ENCODE measurements at places on chromosomes 7 and 10.
A peak's percentile ranks its signal among the peaks of the same experiment; 100 is the strongest.

- no peak for DNase-seq
Observed at GRCh38 chr7:25642849-25643248, 414.6 kb upstream of the NPVF start.

DNA sequence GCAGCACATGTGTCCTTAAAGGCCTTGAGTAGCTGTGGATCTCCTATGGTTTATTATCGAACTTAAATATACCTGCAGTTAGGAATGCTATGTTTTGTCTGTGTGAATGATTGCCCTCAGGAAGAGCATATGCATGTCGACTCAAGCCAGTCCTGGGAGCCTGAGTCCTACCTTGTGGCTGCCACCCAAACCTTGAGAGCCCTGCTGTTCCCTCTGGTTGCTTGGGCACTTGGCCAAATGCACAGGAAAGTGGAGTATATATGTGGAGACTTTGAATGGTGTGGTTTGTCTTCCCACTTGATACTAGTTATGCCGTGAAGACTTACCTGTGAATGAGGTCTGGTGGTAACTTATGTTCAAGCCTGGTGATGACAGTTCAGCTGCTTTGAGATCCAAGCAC is 409.8 kb downstream of the LRMDA start:
- DNase-seq: no peak

GRCh38 chr10:269440-270074 is 134.3 kb downstream of the ZMYND11 start:
- no peak for DNase-seq

DNA sequence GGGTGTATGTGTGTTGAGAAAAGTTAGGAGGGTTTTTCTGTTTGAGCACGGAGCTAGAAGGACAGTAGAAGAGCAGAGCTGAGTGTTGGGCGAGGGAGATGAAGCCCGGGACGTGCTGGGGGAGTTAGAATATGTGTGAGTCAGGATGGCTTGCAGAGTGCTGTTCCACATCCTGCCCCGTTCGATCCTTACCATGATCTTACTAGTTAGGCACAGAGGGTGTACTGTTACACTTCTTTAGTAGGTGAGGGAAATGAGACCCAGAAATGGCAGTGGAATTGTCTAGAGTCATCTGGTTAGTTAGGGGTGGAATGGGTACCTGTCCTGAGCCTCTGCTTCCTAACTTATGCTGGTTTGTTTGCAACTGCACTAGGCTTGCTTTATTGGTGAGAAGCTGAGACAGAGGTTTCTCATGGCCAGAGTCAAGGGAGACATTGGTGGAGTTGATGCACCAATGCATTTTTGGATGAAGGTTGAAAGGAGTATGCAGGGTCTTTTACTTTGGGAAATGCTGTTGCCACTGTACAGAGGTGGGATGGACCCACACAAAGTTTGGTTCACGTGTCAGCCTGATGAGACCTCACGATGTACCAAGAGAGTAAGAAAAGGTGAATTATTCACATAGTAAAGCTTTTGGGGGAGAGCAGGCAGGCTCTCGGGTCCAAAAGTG is 42.4 kb downstream of the CCNY start:
- peak; percentile 43 for DNase-seq

- DNase-seq: no peak
Observed at GRCh38 chr7:47303014-47303694, 278.8 kb downstream of the TNS3 start.

DNA sequence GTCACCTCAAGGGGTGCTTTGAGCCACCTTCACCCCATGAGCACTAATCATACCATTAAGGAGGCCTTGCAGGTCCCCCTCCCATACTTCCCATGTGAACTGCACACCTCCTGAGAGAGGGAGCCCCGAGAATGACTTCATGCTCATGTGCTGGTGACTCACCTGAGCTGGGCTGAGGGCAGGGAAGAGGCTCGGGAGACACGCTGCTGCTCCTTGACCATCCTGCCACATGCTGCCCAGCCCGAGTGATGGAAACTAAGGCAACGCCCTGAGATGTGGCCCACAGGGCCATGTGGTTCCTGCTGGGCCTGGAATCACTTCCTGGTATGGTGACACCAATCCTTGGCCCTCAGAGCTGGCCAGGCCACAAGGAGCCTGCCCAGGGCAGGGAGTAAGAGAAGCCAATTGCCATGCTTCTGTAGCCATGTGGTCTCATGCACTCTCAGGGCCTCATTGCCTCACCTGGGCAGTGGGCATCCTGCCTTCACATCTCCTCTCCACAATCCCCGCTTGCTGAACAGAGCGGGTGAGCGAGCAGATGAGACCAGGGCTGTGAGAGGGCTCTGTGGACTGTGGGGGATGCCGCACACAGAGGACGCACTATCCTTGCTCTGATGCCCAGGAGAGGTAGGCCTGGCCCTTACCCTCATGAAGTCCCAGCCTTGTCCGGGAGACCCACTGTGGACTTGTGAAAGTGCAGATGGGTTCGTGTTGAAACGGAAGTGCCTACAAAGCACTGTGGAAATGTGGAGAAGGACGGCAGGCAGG is 18.3 kb upstream of the PPIF start:
- DNase-seq: no peak

DNA sequence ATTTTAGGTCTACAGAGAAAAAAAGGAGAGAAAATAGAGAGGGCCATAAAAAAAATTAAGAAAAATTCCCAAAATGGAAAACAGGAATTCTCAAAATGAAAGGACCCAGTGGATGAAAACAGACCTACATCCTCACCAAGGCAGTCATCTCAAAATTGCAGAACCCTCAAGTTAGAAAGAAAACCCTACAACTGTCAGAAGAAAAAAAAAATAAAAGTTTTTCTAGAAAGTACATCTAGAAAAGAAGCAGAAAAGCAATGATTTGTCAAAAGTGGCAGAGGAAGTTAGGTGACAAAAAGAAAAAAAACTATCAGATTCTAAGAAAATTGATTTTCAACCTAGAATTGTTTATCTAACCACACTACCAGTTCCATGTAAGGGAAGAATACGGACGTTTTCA is 167.6 kb upstream of the LRGUK start:
- DNase-seq: no peak

- DNase-seq: no peak
Observed at GRCh38 chr7:35988105-35988504, 164.9 kb upstream of the EEPD1 start.

GRCh38 chr10:93701866-93702209 is 554 bp downstream of the FRA10AC1 start:
- peak; percentile 6 for DNase-seq

DNA sequence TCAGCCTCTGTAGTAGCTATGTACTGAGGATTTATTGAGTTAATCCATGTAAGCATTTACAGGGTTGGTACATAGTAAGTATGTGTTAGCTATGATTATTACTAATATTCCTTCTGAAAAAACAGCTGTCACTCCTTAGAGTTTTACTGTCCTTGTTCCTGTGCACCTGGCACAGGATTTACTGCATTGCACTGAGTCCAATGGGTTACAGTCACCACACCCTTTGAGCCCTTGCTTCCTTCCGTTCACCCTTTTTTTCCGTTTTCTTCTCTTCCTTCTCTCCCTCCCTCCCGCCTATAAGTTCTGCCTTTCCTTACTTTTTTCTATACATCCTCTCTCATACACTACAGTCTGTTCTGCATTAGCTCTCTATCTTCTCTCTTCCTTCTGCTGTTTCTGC is 12.5 kb upstream of the CDK6 start:
- DNase-seq: no peak

DNA sequence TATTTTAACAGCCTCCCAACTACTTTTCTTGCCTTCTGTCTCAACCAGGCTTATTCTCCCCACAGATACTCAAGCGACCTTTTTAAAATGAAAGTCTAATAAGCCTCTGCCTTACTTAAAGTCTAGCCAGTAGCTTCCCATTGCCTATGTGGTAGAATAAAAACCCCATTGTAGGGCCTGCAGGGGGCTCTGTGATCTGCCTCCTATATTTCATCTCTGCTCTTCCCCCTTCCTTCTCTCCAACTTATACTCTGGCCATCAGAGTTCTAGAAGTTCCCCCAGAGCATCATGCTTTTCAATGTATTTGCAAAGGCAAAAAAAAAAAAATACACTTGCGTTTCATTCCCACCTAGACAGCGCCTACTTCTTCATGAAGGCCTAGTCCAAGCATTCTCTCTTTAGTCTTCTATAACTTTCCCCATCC is 167.7 kb upstream of the ADO start:
- DNase-seq: no peak

- no peak for DNase-seq
Observed at GRCh38 chr10:117550076-117550475, 7.5 kb downstream of the EMX2 start.

Data from stimulated activated CD4-positive, alpha-beta T cell treated with anti-CD3 and anti-CD28 coated beads, Interleukin-15, amount 100 ng/mL, for 24 hours (primary cell).